Thymus (tissue), 14 donors: ENCODE measurements at places on chromosomes 16 and 17.

GRCh38 chr16:20393801-20394577, 10.5 kb downstream of the PDILT start:
- DNase-seq, result no peak

DNA sequence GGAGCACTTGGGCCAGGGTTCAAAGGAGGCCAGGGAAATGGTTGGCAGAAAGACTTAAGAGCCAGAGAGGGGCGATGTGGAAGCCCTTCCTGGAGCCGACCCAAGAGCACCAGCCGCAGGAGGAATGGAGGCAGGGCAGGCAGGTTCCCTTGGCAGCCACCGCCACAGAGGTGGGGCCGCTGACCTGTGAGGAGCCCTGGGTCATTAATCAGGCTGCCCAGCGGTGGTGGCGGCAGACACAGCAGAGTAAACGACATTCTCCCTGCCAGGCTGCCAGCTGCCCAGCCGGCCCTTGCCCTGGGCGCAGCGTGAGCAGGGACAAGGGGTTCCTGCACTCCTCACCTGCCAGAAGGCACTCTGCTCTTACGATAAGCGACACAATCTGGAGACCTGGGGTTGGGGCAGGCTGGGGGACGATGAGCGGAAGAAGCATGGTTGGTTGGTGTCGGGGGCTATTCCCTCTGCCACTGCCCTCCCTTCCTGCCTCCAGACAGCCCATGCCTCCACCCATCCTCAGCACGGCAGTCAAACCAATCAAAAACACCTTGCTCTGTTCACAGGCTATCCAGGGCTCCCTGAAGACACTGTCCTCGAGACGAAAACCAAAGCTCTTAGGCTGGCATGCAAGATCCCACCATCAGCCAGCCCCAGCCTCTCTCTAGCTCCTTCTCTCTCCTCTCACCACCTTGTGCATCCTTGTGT, 40.9 kb downstream of the PLXDC1 start:
- DNase-seq, result no peak

DNA sequence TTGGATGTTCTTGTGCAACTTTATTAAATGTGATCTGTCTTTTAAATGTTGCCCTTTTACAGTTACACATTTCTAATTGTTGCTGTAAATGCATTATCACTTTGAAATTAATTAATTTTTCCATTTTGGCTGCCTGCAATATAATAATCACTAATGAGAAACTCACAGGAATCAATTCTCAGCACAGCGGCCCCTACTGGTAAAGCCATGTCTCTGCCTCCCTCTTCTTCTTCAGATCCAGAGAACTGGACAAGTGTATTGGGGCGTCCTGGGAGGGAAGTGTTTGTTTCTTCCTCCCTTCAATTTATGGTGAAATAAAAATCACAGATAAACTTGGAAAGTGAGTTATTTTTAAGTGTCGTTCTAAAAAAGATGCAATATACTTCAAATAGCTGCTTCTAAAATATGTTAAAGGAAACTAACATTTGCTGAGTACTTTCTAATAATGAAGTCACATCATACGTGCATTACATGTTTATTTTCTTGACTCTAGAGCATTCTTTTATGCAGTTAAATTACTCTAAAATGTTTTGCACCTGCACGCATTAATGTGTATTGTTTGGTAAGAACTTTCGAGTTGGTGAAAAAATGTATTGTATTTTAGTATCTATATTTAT, 338.0 kb downstream of the WWOX start:
- DNase-seq, result no peak

- no peak for DNase-seq
Observed at GRCh38 chr16:88070989-88071625, 119.9 kb downstream of the BANP start.

DNA sequence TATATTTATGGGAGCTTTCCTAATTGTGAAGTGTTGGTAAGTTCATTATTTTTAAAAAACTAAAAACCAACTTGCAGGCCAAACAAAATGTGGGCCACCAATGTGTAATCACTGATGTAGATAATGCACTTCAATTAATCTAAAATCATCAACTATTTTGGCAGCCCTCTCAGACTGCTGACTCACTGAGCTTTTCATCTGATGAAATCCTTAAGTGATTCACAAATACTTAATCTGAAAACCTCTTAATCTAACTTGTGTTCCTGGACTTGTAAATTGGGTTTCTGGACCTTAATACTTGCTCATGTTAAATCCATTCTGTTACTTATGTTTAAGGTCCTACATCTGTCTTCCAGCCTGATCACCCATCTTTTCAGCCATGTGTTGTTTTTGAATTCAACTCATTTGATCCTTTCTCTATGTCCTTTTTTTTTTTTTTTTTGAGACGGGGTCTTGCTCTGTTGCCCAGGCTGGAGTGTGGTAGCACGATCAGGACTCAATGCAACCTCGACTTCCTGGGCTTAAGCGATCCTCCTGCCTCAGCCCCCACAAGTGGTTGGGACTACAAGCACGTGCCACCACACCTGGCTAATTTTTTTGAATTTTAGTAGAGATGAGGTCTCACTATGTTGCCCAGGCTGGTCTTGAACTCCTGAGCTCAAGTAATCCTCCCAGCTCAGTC, 39.0 kb downstream of the PRKCB start:
- DNase-seq, result no peak

DNA sequence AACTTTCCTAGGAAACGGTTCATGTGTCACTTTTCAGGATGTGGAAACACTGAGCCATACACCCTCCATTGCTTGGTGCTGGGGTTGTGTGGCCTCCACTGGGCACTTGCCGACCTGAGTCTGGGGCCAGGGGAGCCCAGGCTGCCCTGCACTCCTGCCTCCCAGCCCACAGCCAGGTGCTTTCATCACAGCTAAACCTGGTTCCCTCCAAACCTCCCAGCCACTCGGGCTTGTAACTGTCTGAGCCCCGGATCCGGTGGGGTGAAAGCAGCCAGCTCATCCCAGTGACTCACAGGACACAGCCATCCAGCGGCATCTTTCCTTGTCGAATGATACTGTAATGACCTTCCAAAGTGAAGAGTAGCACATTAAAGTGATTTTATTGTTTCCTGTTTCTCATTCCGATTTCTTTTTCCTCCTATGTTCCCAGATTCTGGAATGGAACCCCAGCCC, 19.8 kb downstream of the CARHSP1 start:
- DNase-seq, result no peak
